Aorta (tissue), 5 donors: ENCODE measurements at places on chromosomes 2 and 18. TPM values are rescaled to one million over a fixed set of nuclear protein-coding genes. Genes with fewer than 3 reads are reported as not detected.
A peak's percentile ranks its signal among the peaks of the same experiment; 100 is the strongest.

DNA sequence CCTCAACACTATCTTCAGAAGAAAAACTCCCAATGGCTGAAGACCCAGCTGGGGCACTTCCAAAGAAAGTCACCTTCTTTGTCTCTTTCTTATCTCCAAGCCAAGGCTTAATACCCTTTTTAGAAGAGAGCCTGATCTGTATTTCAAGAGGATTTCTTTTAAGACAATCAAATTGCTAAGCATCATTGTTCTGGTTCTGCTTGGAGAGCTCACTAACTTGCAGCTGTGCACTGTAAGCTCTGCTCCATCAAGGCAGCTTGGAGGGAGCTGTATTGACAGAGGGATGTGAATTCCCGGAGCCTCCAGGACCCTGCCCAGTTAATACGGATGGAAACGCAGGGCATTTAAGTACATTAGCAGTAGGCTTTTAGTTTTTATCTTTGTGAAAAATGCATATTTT lies 253.1 kb downstream of the TDRD15 start:
- DNase-seq = no peak

DNA sequence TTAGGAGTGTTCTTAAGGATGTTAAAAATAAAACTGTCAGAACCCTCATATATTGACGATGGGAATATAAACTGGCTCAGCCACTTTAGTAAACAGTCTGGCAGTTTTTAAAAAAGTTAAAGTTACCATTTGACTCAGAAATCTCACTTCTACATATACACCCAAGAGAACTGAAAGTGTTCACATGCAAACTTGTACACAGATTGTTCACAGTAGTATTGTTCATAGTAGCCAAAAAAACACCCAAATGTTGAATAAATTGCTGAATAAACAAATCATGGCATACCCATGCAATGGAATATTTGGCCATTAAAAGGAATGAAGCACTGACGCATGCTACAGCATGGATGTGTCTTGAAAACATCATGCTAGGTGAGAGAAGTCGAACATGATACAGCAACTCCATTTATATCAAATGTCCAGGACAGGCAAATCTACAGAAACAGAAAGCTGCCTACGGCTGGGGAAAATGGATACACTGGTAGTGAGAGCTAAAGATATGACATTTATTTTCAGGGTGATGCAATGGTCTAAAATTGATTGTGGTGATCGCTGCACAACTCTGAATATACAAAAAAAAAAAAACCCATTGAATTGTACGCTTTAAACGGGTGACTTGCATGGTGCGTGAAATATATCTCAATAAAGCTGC lies 10.1 kb downstream of the RPL31 start:
- DNase-seq = no peak

DNA sequence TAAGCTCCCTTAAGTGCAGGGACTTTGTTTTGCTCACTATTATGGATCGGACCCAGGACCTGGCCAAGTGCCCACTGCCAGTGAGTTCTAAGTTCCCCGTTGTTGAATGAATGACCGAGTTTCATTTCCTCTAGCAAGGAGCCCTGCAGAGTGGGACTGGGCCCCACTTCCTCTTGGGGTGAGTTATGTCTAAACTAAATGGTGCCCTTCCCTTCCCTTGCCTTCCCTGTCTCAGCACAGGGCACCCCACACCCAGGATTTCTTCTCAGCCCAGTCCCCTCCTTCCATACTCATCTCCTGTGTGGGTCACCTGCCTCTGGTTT lies 195.3 kb upstream of the HS6ST1 start:
- DNase-seq = peak; percentile 71

The AQP12A gene
- 2.5 TPM for polyA plus RNA-seq

GRCh38 chr2:127226520-127227263 lies 6.6 kb upstream of the CYP27C1 start:
- DNase-seq = peak; percentile 56

The B3GNT7 gene
- polyA plus RNA-seq = 3.5 TPM

GRCh38 chr2:177783835-177784744 lies 288.5 kb downstream of the PDE11A start:
- DNase-seq = no peak

DNA sequence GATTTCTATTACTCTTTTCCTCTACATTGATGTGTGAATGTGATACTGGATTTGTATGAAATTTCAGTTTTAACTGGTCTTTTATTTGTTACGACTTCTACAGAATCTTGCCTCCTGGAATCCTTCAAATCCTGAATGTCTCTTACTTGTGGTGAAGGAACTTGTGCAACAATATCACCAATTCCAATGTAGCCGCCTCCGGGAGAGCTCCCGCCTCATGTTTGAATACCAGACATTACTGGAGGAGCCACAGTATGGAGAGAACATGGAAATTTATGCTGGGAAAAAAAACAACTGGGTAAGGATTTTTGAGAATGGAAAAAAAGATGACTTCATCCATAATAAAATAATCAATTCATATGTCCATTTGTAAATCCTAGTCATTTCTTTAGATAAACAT lies 134.6 kb downstream of the BABAM2 start:
- DNase-seq = no peak

DNA sequence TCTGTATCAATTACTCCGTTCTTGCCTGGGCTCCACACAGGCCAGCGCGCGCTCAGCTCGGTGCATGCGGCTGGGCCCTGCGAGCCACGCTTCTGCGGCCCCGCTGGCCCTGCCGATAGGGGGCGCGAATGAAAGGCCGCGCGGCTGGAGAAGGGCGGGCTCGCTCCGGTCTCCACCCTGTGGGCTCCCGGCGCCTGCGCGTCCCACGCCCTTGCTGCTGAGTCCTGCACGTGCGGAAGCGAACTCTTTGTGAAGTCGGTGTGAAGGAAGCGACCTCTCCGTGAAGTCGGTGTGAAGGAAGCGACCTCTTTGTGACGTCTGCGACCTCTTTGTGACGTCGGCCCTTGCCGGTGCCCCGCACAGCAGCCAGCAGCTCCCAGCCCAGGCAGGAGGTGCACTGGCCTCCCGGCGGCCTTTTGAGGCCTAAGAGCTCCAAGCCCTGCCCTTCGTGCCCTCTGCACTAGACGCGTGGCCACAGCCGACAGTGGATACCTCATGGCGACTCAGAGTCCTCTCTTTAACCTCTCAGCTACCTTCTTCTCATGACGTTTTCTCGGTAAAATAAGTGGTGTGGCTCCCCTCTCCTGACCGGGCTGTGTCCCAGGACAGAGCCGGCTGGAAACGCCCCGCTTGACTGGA lies 391.9 kb upstream of the RAB6C start:
- no peak for DNase-seq

- no peak for DNase-seq
These were observed at the start of gene AQP4 for GRCh38 chr18:26865557-26865956. Gene AQP4 (minus strand): TSS chr18:26865707. CDS start chr18:26865689, 18 bp downstream.

- DNase-seq = peak; percentile 73
These were observed 30.2 kb downstream of the SMAD7 start for GRCh38 chr18:48920408-48921038.

GRCh38 chr2:6441800-6442199 lies 423.9 kb downstream of the CMPK2 start:
- DNase-seq = no peak

- no peak for DNase-seq
These were observed 31.9 kb upstream of the EML6 start for GRCh38 chr2:54691445-54692135.

GRCh38 chr18:78448106-78448505 lies 531.5 kb upstream of the SALL3 start:
- DNase-seq = no peak

DNA sequence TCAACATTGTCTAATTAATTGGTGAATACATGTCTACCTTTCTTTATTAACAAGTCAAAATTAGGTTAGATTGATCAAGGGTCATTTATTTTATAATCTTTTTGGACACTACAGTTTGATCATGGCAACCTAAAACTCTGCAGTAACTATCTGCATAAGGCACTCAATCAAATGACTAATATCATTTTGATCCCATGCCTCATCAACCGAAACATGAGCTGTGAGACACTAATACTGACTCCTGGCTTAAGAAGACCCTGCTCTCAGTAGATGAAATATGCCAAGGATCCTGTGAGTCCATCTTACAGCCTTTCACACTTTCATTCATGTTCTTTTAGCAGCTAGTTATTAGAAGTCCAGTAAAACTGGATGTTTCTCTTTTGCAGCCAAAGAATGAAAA lies 169.4 kb upstream of the CAVIN2 start:
- DNase-seq = no peak

- DNase-seq = no peak
These were observed 16.6 kb downstream of the SERPINB13 start for GRCh38 chr18:63603772-63604171.

GRCh38 chr2:162041485-162041884 lies 32.5 kb downstream of the DPP4 start:
- no peak for DNase-seq

The GPR55 gene
- not detected for polyA plus RNA-seq

The IL36RN gene
- not detected for polyA plus RNA-seq

- no peak for DNase-seq
These were observed 10.5 kb downstream of the EVX2 start for GRCh38 chr2:176072951-176073904.

The CYP1B1 gene
- polyA plus RNA-seq = 10.4 TPM

DNA sequence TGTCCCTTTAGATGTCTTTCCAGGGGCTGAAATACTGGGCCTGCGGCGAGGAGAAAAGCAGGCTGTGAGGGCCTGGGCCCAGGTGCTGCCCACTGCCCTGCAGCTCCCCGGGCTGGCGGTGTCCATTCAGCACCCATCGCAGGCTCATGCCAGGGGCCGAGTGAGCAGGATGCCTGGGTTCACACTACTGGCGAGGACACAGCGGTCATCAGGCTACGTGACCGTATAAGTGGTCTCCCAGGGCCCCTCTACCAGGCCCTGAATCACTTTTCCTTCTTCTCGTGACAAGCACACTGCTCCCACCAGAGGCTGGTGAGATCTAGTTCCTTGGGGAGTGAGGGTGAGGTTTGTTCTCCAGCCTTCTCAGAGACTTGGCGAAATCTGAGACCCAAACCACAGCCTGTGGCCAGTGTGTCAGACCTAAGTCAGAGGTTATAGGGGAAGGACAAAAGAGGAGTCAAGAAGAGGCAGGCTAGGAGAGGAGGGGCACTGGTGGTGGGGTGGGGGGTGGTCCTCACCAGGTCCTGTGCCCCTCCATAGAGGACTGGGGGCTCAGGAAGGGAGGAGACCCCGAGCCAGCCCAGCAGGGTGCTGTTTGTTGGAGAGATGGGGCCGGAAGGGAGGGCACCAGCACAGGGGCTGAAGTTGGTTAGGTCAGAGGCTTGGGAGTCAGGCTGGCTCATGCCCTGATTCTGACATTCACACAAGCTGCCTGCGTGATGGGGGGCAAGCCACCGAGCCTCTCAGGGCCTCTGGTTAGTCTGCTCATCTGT lies 6.6 kb upstream of the SEMA4C start:
- no peak for DNase-seq

- no peak for DNase-seq
These were observed 390.9 kb upstream of the VWC2L start for GRCh38 chr2:214019973-214020345.

GRCh38 chr2:237475704-237476141 lies 11.3 kb upstream of the MLPH start:
- DNase-seq = no peak

DNA sequence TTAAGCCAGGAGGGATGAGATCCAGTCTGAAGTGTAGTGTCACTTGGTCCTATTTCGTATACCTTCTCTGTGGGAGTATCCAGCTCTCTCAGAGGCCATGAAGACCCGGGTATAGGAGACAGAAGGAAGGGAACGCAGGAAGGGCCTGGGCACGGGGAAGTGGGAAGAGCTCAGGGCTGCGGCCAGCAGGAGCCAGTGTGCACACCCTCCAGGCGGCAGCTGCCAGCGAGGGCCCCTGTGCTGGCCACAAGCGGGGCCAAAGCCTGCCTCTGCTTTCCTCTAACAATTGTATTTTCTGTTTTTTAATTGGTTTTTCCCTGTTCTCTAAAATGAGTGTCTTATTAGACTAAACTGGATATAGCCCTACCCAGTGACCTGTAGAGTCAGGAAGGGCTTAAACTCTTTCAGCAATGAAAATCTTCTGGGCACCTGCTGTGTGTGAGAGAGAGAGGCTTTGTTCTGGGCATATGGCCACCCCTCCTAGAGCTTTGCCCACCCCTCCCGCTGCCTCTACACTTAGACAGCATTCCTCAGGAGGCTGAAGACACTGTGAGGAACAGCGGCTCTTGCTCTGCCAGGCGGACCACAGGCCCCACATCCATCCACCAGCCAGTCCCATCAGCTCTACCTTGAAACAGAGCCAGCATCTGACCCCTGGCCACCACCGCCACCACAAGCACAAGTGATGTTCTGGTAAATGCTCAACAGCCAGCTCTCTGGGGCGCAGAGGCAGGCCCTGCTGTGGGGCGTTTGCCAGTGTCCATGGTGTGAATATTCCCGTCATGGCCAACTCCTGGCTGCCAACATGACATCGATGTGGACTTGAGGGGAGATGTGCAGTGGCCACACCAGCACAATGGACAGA lies 9.5 kb downstream of the GPR17 start:
- DNase-seq = peak; percentile 38

DNA sequence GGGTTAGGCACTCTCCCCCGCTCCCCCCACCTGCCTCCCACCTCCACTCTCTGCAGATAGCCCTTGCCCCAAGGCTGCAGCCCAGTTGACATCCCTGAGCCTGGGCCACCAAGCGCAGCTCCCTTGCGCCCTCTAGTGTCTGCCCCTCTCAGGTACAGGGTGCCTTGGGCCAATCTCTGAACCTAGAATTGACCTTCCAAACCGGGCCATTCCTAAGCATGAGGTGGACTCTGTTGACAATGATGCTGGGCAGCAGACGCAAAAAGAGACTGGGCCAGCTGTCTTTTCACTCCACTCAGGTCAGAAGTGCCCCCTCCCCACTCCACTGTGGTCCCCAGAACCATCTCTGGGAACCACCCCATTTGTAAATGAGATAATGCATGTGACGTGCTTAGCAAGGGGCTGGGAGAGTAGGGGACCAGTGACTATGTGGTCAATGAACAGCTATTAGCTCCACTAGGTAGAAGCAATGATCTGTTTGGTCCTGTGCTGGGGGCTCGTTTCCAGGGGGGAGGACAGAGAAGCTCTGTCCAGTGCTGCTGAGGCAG lies 43.3 kb upstream of the PLB1 start:
- peak; percentile 85 for DNase-seq

The KCNK3 gene
- polyA plus RNA-seq = 6.5 TPM

The DTNA gene
- polyA plus RNA-seq = 59.0 TPM

The ANKAR gene
- polyA plus RNA-seq = 1.0 TPM

The DCDC2C gene
- polyA plus RNA-seq = 10.7 TPM
